Stimulated activated CD8-positive, alpha-beta memory T cell treated with anti-CD3 and anti-CD28 coated beads, Interleukin-4, amount 100 ng/mL, for 4 hours (primary cell): ENCODE measurements at places on chromosomes 7 and 10.

GRCh38 chr7:151117565-151117964 lies 31.3 kb downstream of the AGAP3 start:
- no peak for DNase-seq

- DNase-seq: no peak
Measured at GRCh38 chr7:130896051-130896881, 162.3 kb upstream of the KLF14 start.

- DNase-seq: no peak
Measured at GRCh38 chr7:107856806-107857540, 34.0 kb upstream of the DLD start.

GRCh38 chr7:150453181-150453580 lies 2.8 kb downstream of the GIMAP8 start:
- DNase-seq: no peak

- DNase-seq: no peak
Measured at GRCh38 chr10:92303096-92303495, 12.1 kb downstream of the MARCHF5 start.

- DNase-seq: no peak
Measured at GRCh38 chr7:1689311-1689710, 19.2 kb downstream of the ELFN1 start.

DNA sequence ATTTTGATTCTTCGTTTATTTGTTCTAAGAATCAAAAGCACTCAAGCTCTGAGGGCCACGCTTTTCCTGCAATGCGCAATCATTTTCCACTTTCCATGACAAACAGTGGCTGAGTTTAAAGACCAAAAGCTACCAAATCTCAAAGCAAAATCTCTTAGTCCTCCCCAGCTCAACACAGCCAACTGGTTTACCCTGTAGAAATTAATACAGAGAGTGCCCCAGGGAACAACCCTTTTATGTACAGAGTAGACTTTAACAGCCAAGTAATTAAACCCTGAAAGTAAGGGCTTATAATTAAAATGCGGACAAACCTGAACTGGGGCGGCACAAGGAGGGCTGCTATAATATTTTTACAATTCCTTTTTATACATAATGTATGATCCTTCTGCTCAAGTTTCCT lies 53.2 kb downstream of the FAM53B start:
- DNase-seq: no peak

- no peak for DNase-seq
Measured at GRCh38 chr10:49518982-49519578, 19.8 kb downstream of the ERCC6 start.

DNA sequence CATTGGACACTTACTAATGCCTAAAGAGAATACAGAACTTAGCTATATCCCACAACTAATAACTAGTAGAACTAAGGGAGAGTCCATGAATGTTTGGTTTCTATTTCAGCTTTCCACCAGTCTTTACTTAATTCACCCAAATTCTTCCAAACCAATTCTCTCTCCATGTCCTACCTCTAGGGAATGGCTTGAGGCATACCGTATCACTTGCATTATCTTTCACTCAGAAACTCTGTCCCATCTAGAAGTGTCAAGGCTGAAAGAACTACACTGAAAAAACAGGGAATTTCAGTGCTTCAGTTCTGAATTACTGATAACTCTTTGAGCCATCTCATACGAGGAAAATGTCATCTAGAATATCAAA lies 758 bp downstream of the TMEM168 start:
- DNase-seq: no peak

DNA sequence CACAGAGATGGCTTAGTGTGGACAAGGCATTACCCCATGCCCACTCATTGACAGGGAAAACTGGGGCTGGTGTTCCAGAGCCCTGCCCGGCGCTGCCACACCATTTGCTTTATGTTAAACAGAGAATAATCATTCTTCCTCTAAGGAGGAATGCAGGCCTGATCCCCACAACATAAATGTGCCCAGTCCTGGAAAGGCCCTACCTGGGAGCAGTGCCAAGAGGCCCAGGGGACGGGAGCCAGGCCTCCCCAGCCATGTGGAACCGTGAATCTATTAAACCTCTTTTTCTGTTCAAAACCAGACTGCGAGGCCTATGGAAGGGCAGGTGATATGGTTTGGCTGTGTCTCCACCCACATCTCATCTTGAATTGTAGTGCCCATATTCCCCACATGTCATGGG lies 264.1 kb downstream of the GRID1 start:
- no peak for DNase-seq

- no peak for DNase-seq
Measured at GRCh38 chr7:106059556-106059955, 52.6 kb downstream of the SYPL1 start.
